ENCODE measurements at places on chromosomes 12 and 14.

DNA sequence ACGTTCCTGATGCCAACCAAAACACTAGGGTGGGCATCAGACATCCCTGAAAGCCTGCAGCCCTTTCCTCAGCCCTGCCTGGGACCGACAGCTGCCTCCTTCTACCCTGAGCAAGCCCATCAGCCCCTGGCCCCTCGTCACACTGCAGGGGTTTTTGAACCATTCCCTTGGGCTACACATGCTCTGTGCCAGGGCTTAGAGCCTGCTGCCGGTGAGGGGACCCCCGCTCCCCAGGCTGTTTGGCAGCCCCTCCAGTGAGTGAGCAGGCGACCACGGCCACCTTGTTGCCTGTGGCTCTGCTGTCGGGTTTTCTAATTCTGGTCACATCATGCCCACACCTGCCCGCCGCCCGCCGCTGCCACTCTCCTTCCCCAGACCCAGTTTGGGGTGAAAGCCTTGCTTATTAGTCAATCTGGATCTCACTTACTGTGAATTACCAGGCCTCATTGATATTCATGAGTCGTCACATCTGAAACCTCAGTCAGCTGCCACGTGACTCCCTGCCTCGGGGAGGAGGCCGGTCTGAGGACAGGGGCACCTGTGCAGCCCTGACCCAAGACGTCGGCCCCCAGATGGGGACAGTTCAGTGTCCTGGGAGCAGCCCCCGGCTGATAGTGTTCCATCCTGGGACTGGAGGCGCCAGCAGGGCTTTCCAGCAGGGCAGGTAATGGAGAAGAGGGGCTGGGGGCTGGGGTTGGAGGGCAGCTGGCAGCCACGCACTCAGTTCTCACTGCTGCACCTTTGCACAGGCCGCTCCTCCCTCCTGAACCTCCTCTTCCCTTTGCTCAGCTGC, 163.0 kb downstream of the RBM19 start:
- no peak for DNase-seq

DNA sequence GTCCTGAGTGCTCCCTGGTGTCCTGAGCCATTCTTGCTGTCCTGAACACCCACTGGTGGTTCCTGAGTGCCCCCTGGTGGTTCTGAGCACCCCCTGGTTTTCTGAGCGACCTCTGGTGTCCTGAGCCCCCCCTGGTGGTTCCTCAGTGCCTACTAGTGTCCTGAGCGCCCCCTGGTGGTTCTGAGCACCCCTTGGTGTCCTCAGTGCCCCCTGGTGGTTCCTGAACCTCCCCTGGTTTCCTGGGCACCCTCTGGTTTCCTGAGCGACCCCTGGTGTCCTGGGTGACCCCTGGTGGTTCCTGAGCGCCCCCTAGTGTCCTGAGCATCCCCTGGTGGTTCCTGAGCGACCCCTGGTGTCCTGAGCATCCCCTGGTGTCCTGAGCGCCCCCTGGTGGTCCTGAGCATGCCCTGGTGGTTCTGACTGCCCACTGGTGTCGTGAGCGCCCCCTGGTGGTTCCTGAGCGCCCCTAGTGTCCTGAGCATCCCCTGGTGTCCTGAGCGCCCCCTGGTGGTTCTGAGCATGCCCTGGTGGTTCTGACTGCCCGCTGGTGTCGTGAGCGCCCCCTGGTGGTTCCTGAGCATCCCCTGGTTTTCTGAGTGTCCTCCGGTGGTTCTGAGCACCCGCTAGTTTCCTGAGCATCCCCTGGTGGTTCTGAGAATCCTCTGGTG, 473.1 kb downstream of the TMEM121 start:
- DNase-seq: peak; percentile 69

DNA sequence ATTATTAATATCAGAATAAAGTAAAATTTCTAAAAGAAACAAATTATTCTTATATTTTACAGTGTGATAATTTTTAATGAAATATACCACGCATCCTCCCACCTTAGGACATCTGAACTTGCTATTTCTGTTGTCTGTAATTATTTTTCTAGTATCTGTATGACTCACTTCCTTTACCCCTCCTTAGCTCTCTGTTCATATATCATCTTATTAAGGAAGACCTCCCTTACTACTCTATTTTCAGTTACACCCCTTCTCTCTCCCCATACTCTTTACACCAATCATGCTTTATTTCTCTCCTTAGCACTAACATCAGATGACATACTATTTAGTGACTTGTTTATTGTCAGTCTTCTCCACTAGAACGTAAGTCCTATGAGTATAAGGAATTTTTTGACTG, 34.2 kb upstream of the C12orf50 start:
- no peak for DNase-seq

- DNase-seq: peak; percentile 57
Measured at GRCh38 chr12:1593174-1594005, 991 bp downstream of the FBXL14 start.

DNA sequence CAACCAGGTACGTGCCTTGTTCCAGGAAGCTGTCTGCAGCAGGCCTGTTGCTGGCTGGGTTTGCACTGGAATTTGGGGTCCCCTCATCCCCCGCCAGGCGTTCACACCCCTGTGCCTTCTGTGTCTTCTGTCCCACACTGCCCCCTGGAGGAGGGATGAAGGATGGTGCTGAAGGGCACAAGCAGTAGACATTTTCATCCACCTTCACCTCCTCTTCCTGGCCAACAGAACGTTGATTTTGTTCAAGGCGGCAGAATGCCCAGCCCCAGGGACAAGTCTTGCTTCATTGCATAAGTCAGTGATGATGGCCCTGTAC, 122.1 kb downstream of the CALM1 start:
- DNase-seq: peak; percentile 47

DNA sequence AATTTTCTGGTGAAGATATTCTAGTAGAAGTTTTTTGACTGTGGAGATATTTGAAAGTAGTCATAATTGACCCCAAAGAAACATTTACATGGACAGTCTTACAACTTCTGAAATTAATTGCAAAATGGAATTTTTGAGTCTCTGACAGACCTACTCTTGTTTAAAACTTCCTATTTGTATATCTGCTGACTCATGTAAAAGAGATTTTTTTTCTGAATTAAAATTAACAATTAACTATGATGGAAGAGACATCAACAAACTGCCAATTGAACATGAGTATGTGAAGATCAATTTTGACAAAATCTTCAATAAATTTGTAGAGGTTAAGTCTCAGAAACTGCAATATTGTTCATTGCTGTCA, 108.5 kb upstream of the MAX start:
- no peak for DNase-seq

- DNase-seq: no peak
Measured at GRCh38 chr12:31752450-31752849, 23.6 kb upstream of the AMN1 start.

Measured in stimulated activated CD4-positive, alpha-beta T cell treated with anti-CD3 and anti-CD28 coated beads, Interleukin-4, amount 100 ng/mL, for 1 hour (primary cell).